ENCODE measurements at places on chromosomes 6 and 20.

DNA sequence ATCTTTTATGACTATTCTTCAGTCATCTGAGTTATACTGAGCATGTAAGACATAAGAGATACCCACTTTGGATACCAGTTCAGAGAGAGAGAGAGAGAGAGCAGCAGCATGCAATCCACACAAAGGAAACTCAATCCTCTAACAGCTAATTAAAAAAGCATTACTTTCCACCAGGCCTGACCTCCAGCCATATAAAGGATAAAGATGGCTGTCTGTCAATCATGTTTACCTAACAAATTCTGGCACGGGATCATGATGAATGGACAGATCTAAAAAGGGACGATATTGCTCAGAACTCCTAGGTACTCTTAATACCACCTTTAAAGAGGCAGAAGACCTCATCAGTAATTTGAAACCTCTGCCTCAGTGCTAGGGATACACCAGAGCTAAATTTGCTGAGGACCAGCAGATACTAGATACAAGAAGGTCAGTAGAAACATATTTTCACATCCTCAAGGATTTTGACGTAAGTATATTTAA lies 159.2 kb downstream of the RPS12 start:
- DNase-seq: no peak

GRCh38 chr20:45085289-45085688 lies 15.6 kb downstream of the KCNS1 start:
- no peak for DNase-seq

DNA sequence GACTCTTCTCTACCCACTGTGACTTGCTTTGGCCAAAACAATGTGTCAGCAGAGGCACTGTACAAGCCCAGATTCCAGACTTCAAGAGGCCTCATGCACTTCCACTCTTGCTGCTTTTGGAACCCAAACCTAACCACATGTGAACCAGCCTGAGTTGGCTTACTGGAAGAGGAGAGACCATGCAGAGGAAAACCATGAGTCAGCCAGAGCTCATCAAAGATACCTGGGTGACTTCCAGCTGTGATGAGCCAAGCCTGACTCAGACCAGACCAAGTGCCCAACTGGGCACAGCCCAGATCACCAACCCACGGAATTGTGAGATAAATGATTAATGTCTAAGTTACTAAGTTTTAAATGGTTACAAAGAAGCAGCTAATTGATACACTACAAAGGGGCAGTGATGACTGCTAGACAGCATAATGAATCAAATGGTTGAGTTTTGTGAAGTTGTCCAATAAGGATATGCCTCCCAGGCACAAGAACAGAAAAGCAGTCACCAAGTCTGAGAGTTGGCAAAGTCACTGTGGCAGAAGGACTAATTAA lies 16.2 kb upstream of the BEND6 start:
- peak; percentile 100 for DNase-seq

- no peak for DNase-seq
Observed at GRCh38 chr20:36275011-36275410, 31.1 kb upstream of the DLGAP4 start.

DNA sequence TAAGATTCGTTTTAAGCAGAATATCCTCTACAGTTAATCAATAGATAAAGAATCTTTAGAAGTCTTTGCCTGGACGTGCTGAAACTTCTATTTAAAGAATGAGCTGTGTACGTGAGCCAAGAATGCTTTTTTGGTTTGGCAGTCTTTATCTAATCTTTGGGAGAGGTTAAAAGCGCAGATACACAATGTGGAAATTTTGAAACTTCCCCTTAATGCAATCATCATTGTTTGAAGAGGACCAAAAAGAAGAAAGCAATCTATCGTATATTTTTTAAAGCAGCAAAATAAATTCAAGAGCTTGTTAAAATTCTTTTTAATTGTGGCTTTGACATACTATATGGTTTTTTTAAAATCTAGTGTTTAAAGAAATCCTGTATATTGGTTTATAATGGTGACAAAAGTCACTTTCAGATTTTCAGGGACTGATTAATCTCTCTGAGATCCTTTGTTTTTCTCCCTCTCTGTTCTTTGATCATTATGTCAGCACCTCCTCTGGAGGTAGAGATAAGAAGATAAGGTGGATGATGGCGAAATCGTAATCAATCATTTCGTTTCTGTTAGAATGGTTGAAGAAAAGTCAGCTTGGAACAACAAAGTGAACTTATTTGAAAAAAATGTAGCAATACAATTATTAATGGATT lies 92.1 kb upstream of the FAM184A start:
- peak; percentile 34 for DNase-seq

GRCh38 chr20:63326314-63327230 lies 33.6 kb downstream of the COL20A1 start:
- DNase-seq: no peak

- DNase-seq: no peak
Observed at GRCh38 chr6:1895721-1896120, 286.0 kb downstream of the FOXC1 start.

DNA sequence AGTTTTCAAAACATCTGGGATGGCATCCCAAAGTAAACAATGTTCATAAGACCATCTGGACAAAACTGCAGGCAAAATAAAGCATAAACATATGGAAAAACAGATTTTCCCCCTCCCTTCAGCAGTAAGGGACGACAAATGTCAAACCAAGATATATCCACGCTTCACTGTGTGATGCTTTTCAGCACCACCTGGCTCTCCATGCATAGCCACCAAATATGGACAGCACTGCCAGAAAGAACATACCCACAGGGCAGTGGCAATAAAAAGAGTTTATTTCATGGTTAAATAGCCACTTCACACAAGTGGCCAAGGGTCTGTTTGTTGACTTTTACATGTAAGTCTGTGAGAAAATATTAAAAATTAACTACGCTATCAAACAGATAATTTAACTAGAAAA lies 23.1 kb downstream of the USP45 start:
- DNase-seq: no peak

- no peak for DNase-seq
Observed at GRCh38 chr6:25511376-25511775, 140.6 kb upstream of the SCGN start.

Measured in HCT116 (cell line).